ENCODE measurements at places on chromosomes 1 and 21. TPM values are rescaled to one million over a fixed set of nuclear protein-coding genes. Genes with fewer than 3 reads are reported as not detected.

DNA sequence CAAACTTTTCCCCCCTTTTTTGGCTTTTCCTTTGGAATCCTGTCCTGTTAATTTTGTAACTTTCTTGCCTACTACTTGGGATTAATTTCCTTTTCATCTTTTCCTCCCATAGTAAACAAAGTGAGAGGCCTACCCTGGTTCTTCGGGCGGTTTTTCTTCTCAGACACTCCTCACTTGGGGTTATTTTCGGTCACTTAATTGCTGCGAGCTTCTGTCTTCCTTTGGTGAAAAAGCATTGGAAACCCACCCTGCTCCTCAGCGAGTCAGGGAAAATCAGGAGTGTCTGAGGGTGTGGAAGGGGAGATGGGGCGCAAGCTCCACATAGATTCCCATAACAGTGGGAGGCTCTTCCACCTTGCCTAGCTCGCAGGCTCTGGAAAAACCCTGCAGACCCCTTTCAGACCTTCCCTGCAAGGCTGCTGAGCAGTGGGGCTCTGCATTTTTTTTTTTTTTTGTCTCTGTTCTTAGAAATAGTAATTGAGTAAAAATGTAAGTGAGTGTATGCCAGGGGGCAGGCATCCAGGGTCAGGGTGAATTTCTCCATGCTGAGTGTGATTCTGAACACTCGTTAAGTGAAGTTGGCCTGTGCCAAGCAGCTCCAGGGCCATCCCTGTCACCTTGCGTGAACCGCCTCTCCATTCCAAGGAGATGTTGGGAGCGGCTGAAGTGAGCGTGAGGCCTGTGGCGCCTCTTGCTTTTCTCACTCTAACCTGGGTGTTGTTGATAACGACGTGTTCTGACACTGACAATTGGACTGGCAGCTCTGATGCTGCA is 20.3 kb downstream of the TGFB2 start:
- no peak for DNase-seq

DNA sequence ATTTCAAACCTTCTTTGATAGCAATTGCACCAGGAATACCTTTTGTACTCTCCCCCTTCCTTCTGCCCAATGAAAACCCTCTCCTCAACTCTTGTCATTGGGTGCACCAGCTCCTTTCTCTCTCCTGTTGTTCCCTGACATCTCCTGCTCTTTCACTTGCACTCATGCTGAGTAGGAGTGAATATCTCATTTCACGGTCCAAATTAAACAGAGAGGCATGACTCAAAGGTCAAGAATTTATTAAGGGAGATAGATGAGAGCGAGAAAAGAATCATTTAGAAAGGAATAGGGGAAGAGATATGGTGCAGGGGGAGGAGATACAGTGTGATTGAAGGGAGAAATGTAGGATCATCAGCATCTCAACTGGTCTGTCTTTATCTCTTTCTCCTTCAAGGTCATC is 22.1 kb downstream of the AIM2 start:
- DNase-seq, result no peak

DNA sequence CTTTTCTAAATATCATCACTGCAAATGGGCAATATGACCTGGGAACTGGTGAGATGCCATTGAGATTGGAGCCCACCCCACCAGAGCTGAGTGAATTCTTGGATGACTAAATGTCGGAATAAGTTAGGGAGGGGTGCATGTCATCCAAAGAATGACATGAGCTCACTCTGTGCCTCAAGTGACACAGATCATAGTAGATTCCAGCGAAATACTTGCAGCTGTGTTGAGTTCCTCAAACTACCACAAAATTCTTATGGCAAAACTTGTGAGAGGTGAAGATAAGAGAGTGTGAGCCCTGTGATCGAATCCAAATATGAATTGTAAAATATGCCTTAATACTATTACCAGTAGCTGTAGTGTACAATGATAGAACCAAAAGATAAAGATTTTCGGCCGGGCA is 2.3 kb upstream of the TCP10L start:
- DNase-seq, result no peak

DNA sequence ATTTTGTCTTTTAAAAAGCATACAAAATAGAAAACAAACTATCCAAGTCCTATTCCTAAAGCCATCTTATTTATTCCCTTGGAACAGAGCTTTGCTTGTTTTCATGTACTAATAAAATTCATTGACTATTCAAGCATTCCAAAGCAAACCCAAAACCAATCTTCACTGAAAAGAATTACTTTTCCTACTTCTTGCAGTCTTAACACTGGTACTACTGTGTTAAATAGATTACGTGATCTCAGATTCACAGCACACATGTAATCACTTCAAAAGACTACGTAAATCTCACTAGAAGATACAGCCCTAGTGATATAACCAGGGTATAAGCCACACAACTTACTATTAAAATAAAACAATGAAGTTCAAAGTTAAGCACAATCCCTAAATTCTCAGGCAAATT is 39.0 kb downstream of the ZZZ3 start:
- DNase-seq, result no peak

- DNase-seq, result no peak
Observed at GRCh38 chr1:234836045-234836681, 226.2 kb upstream of the IRF2BP2 start.

DNA sequence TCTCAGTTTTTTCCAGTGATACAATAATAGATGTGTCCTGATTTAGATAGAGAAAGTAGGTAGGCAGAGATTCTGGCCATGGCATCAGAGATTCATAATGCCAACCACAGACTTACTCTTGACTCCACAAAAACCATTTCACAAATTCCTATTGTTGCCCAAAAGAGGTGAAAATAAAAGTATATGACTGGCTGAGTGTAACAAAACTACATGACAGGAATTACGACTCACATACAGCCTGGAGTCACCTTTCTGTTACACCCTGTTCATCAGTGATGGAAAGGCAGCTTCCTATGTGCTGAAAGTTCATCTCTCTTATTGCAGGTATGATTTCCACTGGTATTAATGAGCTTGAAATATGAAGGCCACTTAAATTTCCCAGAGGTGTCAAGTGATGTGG is 72.3 kb downstream of the MPZL1 start:
- DNase-seq, result no peak

DNA sequence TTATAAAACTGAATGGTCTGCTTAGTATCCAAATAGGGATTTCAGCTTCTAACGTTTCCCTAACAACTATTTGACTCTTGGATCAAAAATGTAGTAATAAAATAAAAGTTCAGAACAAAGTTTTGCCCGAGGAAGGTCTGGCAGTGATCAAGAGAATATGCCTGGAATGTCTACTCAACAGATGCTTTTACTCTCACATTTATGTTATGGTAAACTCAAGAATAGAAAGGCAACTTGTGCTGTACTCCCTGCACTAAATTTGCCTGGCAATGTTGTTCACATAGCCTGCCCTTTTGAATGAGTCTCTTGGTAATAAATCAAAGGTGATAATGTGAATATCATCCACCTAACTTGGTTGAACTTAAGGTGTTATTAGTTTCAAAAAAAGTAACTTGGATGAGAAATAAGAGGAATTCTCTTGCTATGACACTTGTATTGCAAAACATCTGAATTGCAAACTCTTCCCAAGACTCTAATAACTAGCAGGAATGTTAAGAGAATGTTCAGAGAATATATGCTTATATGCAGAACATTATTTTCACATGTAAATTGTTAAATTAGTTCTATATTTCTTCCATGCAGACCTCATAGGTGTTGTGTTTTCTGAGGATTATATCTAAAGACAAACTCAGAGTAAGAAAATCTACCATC is 215.8 kb downstream of the COL24A1 start:
- DNase-seq, result no peak

- DNase-seq, result peak; percentile 67
Observed at GRCh38 chr1:8875216-8875861, 3.1 kb downstream of the ENO1 start.

DNA sequence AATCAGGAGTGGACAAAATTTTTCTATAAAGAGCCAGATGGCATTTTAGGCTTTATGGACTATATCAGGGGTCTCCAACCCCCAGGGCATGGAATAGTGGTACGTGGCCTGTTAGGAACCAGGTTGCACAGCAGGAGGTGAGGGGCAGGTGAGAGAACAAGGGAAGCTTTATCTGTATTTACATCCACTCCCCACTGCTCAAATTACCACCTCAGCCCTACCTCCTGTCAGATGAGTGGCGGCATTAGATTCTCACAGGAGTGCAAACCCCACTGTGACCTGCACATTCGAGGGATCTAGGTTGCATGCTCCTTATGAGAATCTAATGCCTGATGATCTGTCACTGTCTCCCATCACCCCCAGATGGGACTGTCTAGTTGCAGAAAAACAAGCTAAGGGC is 13.9 kb downstream of the PHTF1 start:
- DNase-seq, result no peak

DNA sequence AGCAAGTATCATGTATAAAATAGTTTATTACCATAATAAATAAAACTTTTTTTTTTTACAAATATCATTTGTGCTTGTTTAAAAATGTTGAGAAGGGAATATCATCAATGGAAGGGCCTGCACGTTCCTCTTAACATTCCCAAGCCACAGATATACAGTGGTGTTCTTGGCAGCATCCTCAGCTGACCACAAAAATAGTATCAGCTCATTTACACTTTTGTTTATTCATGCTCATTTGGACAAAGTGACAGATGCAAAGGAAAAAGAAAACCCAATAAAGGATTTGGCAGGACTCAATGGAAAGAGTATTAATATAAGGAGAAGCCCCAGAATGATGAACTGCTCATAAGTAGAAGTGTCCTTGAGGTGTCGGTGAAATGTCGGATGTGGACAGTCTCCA is 349.6 kb downstream of the HHAT start:
- DNase-seq, result no peak

DNA sequence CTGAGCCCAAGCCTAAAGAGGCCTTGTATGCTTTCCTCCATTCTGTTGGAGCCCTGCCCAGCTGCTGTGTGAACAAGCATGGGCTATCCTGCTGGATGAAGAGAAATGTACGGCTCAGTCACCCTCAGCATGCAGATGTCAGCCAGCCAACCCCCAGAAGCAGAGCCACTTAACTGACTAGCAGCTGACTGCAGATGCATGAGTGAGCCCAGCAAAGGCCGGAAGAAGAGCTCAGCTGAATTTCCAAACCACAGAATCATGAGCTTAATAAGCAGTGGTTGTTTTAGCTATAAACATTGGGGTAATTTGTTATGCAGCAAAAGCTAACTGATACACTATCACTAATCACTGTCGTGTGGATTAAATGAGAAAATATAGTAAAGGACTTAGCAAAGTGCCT is 39.0 kb downstream of the FOXO6 start:
- DNase-seq, result no peak

Gene SPRR4
- not detected for total RNA-seq

Gene MNDA
- total RNA-seq, result not detected

Gene HOOK1
- total RNA-seq, result 0.14 TPM

Gene KIRREL1
- total RNA-seq, result 35.4 TPM
